ENCODE measurements at places on chromosomes 12 and 14.

GRCh38 chr12:94749890-94750289, 99.5 kb upstream of the TMCC3 start:
- DNase-seq, result no peak

DNA sequence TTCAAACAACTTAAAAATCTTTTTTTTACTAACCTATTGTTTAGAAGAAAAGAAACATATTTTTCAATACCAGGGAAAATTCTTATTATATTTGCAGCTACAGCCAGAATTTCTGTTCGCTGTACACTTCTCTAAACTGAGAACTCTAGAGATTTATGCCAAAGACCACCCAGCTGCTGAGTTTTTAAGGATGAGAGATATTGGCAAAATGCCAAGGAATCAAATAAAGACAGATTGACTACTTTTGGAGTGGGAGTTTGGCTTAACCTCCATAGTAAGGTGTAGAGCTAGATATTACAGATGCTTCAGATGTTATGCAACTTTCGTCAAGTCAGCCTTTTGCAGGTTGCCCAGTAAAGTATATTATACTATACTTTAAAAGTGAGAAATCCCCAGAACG, 71.8 kb downstream of the TTLL5 start:
- DNase-seq, result no peak

DNA sequence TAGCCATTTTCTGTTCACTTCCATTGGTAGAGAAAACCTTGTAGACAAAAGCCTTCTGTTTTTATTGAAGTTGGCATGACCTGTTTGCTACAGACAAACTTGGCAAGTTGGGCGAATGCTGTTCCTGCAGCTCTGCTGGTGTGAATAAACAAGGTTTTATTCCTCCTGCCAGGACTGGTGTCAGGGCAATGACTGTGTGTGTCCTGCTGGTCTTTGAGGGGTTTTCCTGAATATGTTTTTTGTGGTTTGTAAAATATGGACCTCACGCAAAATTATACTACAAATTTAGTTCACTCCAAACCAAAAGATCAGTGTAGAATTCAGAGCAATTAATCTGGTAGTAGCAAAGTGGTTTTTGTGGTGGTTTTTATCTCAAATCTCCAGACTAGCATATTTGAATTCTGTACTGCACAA, 140.8 kb downstream of the ERC1 start:
- peak; percentile 19 for DNase-seq

DNA sequence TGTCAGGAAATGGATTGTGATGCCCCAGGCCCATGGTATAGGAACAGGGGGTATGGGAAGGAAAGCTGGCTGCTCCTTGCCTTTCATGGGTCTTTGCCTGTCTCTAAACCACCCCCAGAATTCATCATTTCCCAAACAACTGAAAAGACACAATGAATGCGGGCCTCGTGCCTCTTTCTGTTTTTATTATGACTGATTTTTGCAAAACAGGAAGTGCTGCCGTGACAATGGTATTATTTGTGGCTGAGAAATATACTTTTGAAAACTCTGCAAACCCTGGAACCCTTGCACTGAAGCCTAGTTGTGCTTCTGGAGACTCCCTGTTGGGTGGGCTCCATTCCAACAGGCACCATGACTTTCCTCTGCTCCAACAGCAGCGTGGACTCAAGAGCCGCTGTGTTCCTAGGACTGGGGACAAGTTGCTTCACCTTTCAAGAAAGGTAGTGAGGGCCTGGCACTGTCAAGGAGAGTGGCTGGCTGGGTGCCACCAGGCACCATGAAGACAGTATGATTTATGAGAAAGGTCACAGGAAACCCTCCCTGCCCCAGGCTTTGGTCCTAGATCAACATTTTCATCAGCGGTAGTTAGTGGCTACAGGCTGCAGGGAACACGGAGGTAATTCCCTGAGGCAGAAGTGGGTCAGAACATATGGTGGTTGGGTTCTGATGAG, 4.8 kb upstream of the DGLUCY start:
- DNase-seq, result no peak

DNA sequence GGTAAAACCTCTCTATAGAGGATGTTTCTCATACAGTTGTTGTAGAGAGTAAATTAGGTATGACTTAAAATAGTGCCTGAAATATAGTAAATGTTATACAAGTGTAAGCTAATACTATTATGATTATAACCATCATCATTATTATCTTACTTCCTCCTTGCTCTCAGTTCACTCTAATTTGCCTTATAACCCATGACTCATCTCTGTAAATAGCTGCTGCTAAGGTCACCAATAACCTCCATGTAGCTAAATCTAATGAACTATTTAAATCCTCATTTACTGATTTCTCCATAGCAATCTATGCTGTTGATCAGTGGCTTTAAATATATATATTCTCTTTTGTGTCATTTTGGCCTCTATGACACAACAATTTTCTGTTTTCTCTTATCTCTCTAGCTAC, 109.6 kb downstream of the RMST start:
- no peak for DNase-seq

DNA sequence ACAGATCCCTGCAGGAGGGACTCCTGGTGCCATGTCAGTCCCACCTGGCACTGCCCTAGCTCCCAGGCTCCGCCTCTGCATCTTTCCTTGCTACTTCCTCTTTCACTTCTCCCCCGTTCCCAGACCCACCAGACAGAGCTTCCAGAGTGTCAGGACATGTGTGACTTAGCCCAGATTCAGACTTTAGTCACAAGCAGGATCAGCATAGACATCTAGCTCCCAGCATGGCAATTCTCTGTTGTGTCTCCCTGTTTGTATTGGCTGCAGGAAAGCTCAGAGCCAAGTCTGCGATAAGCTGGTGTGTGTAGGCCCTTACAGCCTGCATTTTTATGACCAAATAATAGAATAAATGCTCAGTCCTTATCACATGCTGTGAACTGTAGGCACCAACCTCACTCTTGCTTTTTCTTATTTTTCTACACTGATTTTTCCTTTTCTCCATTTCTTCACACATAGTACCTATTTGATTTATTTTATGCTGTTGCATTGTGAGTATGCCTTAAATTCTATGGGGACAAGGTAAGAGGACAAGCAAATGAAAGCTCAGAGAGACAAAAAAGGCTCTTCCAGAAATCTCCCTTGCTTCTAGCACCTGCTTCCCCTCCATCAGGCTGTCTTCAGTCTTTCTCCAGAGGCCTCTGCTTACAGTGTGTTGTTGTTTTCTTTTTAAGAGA, 5.9 kb downstream of the DHRS2 start:
- DNase-seq, result no peak

DNA sequence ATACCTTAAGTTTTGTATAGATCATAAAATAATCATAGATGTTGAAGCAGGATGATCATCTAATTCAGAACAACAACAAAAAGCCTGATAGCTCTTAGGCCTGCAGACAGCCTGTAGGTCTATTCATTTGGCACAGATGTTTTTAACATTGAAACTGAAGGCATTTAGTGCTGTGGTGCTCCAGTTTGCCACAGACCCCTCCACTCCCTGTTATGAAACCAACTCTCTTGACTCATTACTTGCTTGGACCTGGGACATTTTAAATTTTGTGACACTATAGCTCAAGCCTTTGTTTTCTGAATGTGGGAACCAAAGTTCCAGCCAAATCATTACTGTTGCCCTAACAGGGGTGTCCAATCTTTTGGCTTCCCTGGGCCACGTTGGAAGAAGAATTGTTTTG, 9.1 kb downstream of the PRKCH start:
- no peak for DNase-seq

GRCh38 chr12:8572507-8572906, 31.8 kb upstream of the CLEC4E start:
- DNase-seq, result no peak

- no peak for DNase-seq
Measured at GRCh38 chr12:15200641-15201040, 20.6 kb downstream of the RERG start.

Measured in hematopoietic multipotent progenitor cell treated with erythropoietin and hydrocortisone succinate and interleukin-3 and kit ligand, for 8 days (in vitro differentiated cells).